ENCODE measurements at places on chromosomes 4 and X.

GRCh38 chr4:787561-787981 lies 38.4 kb downstream of the CPLX1 start:
- DNase-seq: no peak

DNA sequence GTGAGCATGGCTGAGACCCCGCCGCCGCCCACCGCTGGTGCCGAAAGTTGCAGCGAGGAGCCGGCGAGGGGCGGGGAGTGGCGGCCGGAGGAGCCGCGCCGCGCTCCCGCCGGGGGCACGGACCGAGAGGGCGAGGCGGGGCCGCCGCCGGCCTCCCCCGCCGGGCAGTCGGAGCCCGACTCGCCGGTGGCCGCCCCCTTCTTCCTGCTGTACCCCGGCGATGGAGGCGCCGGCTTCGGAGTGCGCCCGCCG lies 16.5 kb downstream of the UTP3 start:
- DNase-seq: no peak

DNA sequence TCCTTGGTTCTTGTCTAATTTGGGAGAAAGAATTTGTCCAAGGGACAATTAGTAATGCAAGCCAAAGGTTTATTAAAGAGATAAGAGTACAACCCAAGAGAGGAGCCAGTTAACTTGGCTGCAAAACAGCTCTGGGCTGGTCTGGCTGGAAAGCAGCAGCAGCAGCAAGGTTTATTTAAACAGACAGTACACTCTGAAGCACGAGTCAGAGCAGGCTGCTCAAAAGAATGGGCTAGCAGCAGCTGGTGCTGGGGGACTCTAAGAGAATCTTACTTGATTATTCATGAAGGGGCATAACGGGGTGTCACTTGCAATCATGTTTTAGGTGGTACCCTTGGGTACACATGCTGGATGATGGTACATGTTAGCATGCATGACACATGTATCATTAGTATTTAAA lies 17.1 kb upstream of the CT47C1 start:
- DNase-seq: no peak

DNA sequence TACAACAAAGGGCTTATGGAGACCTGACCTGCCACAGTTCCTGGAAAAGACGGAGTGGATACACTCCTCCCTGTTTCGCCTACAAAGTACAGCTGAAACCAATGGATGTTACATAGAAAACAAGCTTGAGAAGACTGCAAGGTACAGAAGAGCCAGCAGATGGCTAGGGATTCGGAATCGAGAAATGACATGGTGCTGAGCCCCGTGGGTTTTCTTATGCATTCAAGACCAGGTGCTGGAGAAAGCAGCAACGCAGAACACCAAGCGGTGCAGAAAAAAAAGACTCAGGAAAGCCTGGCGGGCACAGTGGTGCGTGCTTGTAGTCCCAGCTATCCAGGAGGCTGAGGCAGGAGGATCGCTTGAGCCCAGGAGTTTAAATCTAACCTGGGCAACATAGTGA lies 13.8 kb downstream of the TIMM17B start:
- DNase-seq: no peak

GRCh38 chr4:107997794-107998193 lies 8.1 kb downstream of the HADH start:
- DNase-seq: no peak

DNA sequence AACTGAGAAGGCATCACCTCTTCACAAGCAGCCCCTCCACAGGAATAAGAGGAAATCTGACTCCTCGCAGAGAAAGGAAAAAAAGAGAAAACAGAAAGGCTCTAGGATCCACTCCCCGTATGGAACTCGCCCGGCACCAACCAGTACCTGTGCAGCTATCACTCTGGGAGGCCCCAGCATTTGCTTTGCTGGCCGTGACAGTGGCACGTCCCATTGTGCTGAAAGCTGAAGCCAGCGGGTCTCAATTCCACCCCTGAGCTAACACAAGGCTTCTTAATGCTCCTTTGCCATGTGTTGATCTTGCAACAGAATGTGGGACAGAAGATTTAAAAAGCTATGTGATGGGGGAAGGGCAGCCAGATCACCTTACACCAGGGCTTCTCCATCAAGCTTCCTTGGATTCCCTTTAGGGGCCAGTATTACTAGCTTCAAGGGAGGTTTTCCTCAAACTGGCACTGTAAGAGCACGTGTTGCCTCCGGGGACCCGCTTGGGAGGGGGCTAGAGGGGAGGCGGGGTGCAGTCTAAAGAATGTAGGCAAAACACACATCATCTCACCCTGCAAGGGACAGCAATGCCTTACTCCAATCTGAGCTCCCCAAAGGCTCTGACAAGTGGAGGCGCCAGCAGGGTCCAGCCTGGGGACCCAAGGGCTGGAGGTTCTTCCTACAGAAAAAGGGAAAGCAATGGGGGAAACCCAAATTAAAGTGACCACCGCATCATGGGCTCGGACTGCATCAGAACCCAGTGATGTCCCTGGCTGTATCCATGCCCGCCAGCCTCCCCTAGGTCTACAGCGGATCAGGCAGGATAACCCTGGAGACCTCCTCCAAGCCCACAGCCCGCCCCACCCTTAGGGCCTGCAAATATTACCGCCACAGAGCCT lies 1.2 kb downstream of the USP46 start:
- no peak for DNase-seq

- DNase-seq: no peak
These were observed 996.1 kb downstream of the PDHA2 start for GRCh38 chr4:96835991-96836390.

DNA sequence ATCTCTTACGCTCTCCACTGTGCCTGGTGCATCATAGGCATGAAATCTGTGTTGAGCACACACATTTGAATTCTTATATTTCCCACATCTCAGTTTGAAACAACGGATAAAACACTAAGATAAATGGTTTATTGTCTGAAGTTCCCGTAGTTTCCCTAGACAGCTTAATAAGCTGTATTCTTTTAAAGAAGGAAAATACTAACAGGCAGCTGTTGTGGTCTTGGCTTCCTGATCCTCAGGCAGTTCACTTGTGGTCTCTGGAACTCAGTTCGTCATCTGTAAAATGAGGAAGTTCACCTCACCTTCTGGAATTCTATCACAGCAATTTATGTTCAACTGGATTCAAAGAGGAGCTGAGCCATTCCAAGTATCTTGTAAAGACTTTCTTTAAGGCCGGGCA lies 1805.6 kb upstream of the TENM3 start:
- no peak for DNase-seq

- DNase-seq: no peak
These were observed 1.5 kb upstream of the TRIML2 start for GRCh38 chr4:188110741-188111471.

- DNase-seq: no peak
These were observed 552 bp downstream of the PIM2 start for GRCh38 chrX:48918301-48918642.

GRCh38 chr4:185145572-185145971 lies 2.5 kb downstream of the SLC25A4 start:
- no peak for DNase-seq

GRCh38 chr4:179097741-179098140 lies 1655.5 kb upstream of the AGA start:
- no peak for DNase-seq

GRCh38 chrX:48747415-48748016 lies 14.0 kb upstream of the GLOD5 start:
- DNase-seq: no peak

DNA sequence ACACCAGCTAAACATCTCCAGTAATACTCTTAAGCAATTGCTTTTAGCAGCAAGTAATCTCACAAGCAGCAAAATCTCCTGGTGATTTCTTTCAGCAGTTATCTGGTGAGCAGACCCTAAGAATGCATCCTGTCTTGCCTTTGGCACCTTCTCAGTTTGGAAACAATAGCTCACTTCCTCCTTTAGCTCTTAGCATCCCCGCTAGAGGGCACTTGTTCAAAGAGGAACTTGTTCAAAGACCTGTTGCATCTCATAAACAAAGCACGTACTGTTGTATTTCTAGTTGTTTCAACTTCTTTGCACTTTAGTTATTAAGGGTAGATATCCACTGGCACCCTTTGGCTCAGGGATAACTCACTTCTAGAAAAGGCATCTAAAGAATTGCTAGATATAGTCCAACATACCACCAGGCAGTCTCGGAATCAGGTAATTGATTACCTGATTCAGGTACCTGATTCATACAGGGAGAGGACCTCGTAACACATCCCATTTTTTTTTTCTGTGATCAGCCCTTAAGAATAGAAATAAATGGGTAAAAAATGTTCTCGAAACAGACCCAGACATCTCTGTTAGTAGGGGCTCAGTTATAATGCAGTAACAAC lies 81.9 kb upstream of the QRFPR start:
- DNase-seq: peak; percentile 20

- DNase-seq: no peak
These were observed 33.7 kb downstream of the AMMECR1 start for GRCh38 chrX:110284159-110284558.

- no peak for DNase-seq
These were observed 108.8 kb downstream of the ZNF827 start for GRCh38 chr4:145829629-145830395.

DNA sequence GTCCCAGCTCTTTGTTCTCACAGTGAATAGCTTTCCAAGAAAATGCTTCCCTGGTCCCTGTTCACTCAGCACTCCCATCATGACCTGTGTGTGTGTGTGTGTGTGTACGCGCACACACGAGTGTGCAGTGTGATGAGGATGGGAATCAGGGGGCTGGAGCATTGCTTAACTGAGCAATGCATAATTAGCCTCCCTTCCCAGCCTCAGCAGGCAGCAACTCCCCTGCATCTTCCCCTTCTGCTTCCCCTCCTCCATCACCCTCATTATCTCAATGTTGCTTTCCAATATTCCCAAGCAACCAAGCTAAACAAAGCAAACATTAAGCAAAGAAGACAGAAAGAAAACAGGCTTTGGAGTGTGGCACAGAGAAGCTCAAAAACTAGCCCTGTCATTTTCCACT lies 137.0 kb downstream of the RBM47 start:
- no peak for DNase-seq

DNA sequence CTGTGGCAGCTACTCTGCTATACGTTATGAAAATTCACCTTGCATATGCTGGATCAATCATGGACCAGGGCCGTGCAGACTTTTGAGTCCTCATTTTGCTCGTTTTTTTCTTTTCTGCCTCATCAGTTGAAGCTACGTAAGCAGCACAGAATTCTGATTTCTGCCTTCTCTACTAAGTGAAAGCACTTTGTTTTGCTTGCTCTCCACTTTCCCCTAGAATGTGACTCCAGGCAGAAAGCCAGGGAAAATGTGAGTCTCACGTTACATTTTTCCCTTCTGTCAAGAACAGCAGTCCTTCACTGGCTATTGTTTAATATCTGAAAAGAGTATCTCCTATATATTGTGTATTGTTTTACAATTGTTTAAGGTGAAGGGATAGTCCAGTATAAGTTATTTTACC lies 1840.1 kb downstream of the PCDH7 start:
- peak; percentile 49 for DNase-seq

DNA sequence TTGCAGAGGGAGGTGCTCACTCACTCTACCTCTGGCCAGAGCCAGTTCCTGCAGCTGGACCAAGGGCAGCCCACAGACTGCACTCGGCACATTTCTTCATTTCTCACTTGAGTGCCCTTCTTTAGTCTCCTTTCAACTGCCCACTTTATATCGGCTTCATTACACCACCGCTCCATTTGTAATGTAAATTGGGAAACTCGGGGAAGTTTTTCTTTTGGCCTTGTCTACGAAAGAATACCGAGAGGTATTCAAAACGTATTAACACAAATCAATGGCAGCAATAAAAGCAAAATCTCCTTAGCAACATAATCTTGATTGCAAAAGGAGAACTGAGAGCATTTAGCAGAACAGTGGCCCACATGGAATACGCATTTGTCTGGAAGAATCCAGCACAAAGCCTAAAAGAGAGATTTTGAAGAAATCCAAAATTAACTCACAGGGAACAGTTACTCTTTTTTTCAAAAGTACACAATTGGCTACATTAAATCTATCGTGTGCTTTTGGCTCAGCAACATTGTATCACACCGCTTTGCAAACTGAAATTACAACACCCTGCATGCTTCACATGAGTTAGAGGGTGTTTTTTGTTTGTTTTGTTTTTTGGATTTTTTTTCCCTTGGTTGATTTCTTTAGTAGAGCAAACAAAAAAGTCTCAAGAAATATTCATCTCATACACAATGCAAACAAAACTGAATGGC lies 62.6 kb downstream of the CHIC2 start:
- DNase-seq: no peak

GRCh38 chrX:119132961-119133360 lies 5.3 kb upstream of the KIAA1210 start:
- DNase-seq: no peak

DNA sequence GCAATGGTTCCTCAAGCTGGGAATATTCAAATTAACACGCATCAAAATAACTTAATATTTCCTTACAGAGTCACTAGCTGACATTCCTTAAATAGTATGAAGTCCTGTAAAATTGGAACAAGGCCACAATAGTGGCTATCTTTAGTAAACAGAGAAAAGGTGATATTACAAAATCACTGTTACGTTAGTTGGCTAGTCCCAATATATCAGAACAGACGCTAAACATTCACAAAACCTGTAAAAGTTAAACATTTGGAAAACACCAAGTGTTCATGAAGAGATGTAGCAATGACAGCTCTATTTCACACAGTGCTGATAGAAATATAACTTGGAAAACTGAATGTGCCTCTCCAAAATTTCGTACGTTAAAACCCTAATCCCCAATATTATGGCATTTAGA lies 61.0 kb upstream of the FAM47C start:
- no peak for DNase-seq

DNA sequence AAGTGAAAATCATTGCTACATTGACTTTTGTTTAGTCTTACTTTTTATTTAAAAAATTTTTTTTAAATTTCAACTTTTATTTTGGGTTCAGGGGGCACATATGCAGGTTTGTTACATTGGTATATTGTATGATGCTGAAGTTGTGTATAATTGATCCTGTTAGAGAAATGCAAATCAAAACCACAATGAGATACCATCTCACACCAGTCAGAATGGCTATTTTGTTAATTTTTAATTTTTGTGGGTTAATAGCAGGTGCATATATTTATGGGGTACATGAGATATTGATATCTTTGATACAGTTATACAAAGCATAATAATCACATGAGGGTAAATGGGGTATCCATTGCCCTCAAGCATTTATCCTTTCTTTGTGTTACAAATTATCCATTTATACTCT lies 34.1 kb downstream of the RBMX2 start:
- DNase-seq: no peak

GRCh38 chr4:40033613-40034012 lies 23.0 kb upstream of the N4BP2 start:
- DNase-seq: no peak

DNA sequence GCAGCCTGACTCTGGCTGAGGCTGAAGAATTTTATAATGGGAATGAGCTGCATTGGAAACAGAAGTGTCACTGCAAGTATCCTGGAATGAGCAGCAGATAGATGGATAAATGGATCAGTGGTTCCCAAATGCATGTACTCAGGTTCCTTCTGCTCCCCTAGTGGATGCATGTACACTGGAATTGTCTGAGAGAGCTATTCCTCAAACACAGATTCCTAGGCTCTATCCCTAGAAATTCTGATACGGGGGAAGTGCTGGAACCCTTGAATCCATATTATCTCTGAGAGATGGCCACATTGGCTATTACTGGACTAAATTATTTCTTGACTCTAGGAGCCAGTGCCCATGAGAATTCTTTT lies 64.8 kb downstream of the TMEM131L start:
- no peak for DNase-seq

- no peak for DNase-seq
These were observed 522.3 kb downstream of the TRIML1 start for GRCh38 chr4:188661502-188661901.
